ENCODE measurements at places on chromosomes 12 and 14.

DNA sequence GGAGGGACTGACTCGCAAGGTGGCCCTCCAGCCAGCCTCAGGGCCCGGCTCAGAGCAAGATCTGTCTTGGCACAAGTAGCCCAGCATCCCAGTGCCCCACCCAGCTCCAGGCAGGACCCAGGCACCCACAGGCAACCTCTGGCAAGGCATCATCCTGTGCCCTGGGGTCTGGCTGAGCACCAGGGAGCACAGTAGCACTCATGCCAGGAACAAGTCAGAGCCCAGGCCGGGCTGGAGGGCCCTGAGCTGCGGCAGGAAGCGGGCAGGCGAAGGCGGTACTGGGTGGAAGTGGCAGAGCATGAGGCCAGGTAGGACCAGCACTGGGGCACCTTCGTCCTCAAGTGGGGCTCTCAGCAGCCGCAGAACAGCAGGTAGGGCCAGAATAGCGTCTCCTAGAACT lies 5.2 kb upstream of the DIO3 start:
- no peak for DNase-seq

DNA sequence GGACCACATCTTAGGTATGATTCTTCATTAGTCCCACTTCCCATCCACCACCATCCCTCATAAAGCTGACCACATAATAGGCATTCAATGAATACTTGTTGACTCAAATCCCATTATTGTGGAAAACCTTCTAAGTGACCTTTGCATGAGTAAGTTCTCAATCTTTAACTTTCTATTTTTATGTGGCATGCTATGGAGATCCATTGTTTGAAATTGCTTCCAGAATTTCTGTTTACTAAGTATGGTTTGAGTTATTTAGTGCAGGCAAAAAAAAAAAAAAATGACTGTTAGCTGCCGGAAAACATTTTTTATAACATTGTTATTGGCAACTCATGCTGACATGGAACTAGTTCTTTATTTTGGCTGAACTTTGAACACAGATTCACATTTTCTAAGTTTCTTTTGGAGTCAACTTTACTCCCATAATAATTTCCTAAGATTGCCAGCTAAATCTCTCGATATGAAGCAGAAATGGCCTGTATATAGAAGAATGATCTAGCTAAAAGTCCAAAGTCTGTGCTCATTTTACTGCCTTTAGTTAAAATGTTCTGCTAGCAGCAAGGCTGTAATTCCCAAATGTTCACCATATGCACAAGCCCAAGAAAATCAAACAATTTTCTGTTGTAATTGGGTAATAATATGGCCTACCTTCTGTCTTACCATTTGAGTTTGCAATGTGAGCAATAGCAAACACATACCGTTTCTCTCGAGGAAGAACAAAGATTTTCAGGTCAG lies 77.9 kb downstream of the PTGER2 start:
- no peak for DNase-seq

- no peak for DNase-seq
These were observed 152.2 kb upstream of the PARP11 start for GRCh38 chr12:4025181-4026019.

- DNase-seq, result no peak
These were observed 99.1 kb downstream of the BICD1 start for GRCh38 chr12:32205731-32206130.

DNA sequence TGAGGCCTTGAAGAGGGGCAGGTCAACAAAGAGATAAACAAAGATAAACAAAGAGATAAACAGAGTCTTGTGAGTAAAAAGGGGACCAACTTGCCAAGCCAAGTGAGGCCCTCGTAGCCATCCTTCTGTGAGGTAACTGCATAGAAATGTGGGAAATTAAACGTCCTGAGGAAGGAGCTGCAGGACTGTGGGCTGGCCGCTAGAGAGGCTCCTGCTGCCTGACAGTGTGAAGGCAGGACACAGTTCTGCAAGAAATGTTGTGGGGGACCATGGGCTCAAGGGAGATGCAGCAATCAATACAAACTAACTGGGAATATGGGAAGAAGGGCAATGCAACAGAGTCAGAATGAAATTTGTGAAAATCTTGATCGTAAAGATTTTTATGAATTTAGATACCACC lies 91.9 kb downstream of the SLC8A3 start:
- DNase-seq, result no peak

DNA sequence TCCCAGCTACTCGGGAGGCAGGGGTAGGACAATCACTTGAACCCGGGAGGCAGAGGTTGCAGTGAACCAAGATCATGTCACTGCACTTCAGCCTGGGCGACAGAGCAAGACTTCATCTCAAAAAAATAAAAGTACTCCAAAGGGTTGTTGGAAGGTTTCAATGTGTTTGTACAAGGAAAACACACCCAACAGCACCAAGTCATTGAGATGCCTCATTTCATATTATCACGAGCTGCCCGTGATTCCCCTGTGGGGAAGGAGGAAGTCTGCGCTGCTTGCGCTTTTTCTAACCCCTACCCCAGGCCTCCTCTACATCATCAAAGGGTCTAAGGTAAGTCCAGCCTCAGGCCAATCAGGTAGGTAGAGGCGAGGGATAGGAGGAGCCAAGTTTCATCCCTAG lies 73.6 kb downstream of the KDM2B start:
- DNase-seq, result no peak

- DNase-seq, result no peak
These were observed 91.5 kb upstream of the IGF1 start for GRCh38 chr12:102571889-102572288.

- no peak for DNase-seq
These were observed 40.1 kb upstream of the DDHD1 start for GRCh38 chr14:53193193-53193592.

DNA sequence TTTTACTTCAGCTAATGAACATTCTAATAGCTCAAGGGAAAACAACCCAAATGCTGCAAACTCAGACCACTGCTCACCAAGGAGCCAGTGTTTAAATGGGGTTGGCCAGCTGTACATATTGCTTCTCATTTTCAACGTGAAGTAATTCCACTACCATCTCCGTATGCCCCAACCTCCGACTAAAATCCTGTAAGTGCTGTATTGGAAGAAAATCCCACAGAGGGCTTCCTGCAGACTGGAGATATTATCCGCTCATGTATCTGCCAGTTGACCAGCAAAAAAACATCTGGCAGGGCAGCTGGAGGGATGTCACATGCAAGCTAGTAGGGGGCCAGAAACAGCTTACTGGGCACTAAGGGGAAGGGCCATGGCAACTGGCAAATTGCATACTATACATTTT lies 485.0 kb downstream of the SNAPC1 start:
- DNase-seq, result no peak

DNA sequence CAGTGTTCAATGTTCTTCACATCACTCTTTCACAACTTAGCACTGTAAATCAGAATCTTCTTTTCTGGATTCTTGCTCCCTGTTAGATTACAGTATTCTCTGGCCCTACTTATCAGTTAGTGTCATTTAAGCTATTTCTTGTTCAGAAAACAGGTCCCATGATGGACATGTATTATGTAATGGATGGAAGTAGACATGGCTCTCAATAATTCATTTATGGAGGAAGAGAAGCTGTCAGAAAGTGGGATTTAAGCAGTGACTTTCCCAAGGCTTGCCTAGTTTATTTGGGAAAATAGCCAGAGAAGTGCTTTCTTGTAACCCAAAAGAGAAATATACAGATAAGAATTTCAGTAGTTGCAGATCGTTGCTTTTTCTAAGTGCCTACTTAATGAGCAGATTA lies 1.6 kb downstream of the ERC1 start:
- no peak for DNase-seq

DNA sequence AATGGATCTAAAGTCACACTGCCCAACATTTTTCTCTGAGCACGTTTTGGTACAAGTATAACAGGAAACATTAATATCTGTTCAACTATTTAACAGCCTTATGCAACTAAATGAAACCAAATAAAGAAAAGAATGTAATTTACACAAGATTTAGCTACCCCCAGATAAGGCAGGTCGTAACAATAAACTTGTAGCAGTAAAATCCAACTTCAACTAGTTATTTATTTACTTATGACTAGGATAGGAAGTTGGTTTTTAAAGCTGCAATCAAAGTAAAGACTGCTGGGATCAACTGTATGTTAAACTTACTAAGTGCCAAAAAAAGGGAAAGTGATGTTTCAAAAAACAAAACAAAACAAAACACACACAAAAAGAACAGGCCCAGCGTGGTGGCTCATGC lies 30.9 kb downstream of the FERMT2 start:
- DNase-seq, result no peak

DNA sequence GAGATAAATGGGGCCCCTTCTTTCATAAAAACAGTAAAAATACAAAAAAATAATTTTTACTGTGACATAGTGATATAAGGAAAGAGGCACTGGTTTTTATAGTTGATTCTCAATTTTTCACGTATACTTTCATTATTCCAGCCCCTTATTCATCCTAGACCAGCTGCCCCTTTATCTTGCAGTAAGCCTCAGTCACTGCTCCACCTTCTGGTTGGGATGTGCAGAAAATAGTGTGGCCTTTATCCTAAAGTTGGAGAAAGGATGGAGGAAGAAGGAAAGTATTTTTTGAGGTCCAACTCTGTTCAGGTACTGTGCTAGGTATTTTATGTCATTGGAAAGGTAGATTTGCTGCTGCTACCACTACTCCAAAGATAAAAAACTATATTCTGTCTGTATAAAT lies 172.7 kb downstream of the ANO6 start:
- DNase-seq, result no peak

GRCh38 chr14:34027990-34028495 lies 77.2 kb upstream of the EGLN3 start:
- no peak for DNase-seq

GRCh38 chr12:13218641-13219040 lies 22.1 kb downstream of the EMP1 start:
- DNase-seq, result no peak

DNA sequence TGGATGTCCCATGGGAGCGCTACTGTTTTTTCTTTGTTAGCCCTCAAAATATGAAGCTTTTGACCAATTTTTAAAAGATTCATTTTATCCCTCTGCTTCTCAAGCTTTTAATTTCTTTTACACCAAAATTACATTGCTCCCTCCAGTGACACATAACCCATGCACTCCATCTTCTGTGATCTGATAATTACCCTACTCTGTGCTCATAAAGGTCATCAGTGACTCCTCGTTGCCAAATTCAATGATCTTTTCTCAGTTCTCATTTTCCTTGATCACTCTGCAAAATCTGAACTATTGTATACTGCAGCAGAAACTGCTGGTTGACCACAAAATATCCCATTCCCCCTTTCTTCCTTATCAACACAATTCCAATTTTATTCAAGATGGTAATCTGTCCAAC lies 8.7 kb upstream of the PTGDR start:
- no peak for DNase-seq

DNA sequence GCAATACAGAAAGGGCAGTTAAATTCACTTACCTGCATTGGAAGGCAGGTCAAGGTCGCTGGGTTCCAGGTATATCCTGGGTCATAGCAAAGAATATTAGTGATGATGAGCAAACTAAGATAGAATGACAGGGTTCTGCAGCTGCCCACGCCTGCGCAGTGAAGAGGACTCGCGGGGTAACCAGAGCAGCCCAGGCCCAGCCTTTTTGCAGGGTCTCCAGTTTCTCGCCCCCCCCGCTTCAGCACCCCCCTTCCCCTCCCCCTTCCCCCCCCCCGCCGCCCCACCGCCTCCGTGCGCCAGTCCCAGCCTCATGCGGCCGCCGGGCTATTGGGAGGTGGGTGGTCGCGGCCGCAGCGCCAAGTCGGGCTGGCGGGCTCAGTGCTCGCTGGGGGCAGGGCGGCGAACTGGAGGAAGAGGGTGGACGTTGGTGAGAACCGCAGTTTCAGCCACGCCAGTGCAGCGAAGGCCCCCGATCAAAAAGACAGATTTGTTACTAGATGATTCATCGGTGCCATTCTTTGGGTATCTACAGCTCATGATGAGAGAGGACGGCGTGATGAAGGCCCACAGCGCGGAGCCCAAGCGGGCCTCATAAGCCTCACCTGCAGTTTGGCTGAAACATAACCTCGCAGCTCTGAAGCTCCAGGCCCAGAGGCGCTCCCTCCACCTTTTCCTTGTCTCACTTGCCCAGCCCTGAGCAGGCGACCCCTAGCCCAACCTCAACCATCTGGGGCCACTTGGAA lies 20.2 kb downstream of the SLC2A3 start:
- DNase-seq, result peak; percentile 32

DNA sequence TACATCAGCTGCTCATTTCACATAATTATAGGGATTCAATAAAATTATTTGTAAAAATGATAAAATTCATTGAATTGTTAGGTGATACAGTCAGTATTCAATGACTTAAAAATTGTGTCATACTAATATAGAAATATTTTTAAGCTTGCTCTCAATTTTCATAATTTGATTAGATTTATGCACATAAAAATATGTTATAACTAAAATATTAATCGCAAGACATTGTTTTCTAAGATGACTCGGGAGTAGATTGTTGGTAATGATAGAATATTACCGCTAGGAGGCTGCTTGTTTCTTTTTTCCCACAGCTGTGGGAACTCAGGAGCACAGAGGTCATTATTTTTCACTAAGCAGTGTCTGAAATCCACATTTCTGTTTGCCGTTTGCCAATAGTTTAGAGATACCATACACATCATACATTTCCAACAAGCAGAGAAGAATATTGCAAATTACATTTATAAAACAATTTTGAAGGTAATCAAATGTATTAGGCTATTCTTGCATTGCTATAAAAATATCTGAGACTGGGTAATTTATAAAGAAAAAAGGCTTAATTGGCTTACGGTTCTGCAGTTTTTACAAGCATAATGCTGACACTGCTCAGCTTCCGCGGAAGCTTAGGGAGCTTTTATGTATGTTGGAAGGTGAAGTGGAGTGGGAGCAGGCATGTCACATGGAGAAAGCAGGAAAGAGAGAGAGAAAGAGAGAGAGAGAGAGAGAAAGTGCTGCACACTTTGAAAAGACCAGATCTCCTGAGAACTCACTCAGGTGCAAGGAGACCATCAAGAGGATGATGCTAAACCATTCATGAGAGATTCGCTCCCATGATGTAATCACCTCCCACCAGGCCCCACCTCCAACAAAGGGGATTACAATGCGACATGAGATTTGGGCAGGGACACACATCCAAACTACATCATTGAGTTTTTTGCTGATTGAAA lies 9.2 kb downstream of the CD69 start:
- DNase-seq, result no peak

DNA sequence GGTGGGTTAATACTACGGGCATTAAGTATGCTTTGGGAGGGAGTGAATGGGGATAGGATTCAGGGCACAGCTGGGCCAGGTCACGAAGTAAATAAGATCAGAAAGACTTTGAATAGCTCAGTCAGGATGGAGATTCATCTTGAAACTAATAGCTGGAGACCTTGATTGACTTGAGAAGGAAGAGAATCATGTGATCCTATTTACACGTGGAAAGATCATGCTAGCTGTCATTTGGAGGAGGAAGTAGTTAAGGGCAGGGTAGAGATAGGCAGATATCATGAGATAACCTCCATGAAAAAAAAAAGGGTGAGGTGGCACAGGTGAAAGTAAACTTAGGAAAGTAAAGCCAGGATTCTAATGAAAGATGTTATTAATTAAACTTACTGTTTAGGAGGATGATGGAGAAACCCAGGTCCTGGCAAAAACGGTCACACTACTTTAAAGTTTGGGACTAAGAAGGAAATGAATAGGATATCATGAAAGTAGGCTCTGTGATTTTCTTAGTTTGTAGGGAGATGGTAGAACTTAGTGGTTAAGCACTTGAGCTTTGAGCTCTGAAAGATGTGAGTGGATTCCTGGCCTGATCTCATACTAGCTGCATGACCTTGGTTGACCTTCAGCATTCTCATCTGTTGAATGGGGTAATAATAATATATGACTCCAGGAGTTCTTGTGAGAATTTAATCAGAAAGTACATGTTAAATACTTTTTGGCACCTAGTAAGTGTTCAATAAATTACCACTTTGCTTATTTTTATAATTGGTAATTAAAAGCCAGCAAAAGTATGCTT lies 439.0 kb downstream of the NRXN3 start:
- DNase-seq, result no peak

- DNase-seq, result no peak
These were observed 4.8 kb downstream of the CD163 start for GRCh38 chr12:7498809-7499208.

Measured in stimulated activated CD8-positive, alpha-beta memory T cell treated with anti-CD3 and anti-CD28 coated beads, Interleukin-15, amount 100 ng/mL, for 48 hours (primary cell).